ENCODE measurements at places on chromosomes 3 and 15.

DNA sequence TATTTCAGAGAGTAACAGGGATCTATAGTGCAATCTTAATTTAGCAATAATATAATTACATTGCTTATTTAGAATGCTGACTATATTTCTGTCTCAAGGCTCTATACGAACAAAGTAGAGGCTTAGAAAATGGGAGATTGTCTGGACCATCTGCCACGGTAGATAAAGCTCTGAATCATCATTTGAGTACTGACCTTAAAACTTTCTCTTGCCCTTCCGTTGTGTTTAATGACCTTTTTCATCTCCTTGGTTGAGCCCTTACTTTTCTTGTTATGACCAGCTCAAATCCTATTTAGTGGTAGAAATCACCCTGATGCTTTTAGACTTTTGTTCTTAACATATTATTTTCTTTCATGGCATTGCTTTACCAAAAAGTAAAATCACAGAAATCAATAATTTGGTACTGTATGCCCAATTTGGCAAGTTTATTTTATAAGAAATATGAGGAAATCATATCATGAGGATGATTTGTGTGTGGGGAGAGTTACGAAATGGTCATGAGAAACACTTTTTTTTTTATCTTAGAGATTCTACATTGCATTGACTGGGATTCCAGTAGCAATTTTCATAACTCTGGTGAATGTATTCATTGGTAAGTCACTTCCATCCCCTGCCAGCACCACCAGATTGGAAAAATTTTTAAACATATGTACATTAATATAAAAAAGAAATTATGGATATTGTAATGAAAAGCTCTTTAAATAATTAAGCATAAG, 11.0 kb downstream of the NDUFB5 start:
- DNase-seq: peak; percentile 58

GRCh38 chr3:56154297-56154696, 314.0 kb downstream of the ERC2 start:
- peak; percentile 79 for DNase-seq

DNA sequence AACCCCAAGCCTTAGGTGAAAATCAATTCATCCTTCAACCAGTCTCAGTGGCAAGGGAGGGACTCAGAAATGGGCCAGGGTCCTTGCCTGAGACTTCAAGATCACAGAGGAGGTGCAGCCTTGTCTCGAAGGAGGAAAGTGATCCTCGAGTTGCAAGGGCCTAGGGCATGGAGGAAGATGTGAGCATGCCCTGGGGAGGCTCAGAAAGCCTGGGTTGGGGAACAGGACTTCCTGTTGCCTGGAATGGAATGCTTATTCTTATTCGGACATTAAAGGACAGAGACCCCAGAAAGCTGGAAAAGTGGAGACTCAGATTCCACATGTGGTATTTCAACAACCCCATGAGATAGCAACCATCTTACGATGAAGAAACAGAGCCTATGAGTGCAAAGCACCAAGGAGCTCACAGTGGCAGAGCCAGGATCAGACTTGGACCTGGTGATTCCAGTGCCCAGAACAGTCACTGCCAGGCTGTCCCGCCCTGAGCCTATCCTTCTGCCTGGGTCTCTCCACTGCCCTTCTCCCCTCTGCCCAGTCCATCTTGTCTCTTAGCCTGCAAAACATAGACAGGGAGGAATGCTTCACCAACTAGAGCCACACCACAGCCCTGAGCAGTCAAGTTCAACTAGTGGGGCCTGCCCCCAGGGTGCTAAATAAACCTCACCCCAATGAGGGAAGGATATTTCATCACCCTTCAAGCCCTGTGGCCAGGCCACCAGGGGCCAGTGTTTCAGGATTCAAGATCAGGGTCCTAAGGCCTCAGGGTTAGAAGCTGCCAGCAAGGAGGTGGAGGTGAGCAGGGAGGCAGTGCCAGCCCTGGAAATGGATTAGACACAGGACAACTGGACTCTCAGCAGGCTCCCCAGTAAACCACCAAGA, 21.9 kb downstream of the DAPK2 start:
- no peak for DNase-seq

GRCh38 chr15:68843425-68844311, 23.0 kb upstream of the ANP32A start:
- no peak for DNase-seq

DNA sequence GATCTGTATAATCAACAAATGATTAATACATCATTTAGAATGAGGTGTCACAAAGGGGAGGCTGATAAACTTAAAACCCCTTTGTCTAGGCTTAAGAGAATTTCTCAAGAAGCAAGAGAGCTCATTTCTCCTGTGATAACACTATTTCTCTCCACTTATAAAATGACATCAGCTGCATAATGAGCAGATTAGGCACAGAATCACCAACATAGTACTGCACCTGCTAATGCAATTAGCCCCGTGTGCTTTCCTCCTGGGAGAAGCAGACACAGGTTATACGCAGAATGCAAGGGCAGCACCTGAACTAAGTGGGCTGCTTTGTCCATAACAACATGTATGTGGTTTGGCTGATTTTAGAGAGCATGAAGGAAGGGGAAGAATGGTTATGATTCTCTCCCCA, 515.3 kb upstream of the CFAP20DC start:
- DNase-seq: no peak

- DNase-seq: peak; percentile 55
These were observed 9.2 kb downstream of the FAM162A start for GRCh38 chr3:122392868-122393844.

DNA sequence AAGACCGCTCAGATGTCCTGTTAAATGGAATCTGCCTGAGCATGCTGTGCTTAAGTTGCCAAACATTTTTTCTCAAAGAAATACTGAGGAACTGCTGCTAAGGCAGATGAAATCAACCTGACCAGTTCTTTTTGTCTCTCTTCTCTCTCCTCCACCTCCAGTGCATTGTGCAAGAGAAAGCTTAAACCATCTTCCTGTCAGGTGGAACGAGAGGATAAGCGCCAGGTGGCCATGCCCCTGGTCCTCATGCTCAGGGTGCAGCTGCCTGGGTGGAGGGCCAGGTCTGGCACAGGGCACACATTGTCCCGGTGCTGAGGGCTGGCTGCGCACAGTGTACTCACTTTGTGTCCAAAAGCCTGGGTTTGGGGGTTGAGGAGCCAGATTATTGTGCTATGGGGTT, 176.2 kb upstream of the TP63 start:
- no peak for DNase-seq

DNA sequence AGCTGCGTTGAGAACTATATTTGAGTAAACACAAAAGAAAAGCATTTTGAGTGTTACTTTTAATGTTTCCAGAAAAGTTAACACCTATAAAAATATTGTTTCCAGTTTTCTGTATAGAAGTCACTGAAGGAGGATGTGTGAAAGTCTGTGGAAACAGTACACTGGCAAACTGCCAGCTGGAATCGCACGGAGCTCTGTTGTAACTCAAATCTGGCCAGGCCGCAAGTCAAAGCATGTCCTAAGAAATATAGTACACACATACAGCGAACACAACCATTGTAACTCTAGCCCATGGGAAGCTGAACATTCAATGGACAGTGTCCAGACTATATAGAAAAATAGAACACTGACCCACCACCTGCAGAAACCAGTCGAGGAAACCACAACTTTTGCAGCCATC, 657.2 kb downstream of the FHIT start:
- DNase-seq: no peak

GRCh38 chr3:52819936-52820335, 10.5 kb downstream of the ITIH4 start:
- DNase-seq: no peak

DNA sequence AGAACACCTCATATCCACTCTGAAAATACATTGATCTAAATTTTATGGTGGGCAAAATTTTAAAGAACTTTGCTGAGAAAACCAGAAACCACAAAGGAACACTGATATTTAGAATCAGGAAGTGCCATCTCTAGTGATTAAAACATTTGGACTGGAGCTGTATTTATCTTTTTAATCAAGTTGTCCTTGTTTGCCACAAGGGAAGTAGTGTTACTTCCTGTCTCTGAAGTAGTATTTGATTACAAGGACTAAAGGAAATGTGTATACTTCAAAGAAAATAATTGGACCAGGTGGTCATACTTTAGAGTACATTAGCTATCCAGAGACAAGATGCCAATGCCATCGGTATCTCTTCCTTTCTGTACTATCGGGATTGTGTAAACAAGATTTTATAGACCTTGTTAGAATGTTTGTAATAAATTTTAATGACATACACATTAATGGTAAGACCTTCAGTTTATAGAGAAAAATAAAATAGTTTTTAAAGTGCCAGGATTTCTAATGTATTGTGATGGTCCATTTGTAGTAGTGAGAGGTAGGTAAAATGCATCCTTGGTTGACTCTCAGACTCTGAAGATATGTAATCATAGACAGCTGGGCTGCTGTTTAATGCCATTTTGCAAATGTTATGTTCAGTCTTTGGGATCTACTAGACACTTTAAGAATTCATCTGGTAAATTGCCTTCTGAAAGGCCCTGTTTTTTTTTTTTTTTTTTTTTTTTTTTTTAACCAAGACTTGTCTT, 131.9 kb downstream of the B3GALNT1 start:
- no peak for DNase-seq

GRCh38 chr3:69882560-69882959, 117.0 kb upstream of the SAMMSON start:
- DNase-seq: no peak

GRCh38 chr3:46713898-46714552, 3.6 kb downstream of the PRSS50 start:
- DNase-seq: no peak

- peak; percentile 87 for DNase-seq
These were observed 412.9 kb downstream of the TIGIT start for GRCh38 chr3:114706591-114707232.

DNA sequence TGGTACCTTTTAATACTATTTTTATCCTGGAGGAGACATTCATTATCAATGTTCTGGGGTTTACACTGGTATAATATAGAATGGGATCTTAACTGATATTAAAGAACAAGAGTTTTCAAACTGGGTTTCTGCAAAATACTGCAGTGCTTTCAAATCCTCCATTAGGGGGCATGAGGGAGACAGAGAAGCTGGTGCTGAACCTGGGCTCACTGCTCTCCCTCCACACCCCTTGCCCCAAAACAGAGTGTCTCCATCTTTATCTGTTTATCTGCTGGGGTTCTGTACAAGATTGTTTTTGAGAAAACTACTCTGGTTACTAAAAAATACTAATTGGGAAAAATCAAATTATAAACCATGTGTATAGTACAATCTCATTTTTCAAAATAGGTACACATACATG, 41.7 kb downstream of the CADPS start:
- DNase-seq: peak; percentile 2

GRCh38 chr3:130853581-130853980, 40.3 kb upstream of the ATP2C1 start:
- no peak for DNase-seq

DNA sequence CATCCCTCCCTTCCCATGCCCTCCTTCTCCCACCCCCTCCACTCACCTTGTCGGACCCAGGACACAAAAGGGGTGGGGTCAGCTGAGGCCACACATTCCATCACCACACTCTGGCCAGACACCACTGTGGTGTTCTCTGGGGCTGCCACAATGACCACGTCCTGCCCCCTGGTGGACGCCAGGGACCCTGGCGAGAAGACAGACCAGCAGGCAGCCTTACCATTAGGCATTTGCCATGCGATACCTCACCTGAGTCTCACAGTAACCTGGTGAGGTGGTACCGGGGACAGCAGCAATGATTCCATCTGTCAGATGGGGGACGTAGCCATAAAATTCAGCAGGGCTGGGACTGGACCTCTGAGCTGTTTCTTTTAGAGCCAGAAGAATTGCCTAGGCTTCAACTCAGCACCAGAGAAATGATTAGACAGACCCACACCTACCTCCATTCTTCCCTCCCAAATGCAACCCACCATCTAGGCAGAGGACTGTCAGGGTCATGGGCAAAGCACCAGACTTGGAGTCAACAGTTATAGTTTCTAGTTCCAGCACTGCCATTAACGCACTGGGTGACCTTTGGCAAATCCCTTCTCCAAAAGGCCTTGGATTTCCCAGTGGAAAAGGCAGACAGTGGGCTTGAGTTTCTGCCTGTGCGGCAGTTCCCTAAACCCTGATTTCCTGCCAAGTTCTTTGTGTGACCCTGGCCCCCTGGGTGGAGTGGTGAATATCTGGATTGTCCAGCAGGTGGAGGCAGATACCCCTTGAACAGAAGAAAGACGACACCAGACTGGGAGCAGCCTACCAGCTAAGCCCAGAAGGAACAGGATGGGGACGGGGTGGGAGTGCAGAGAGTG, 21.8 kb downstream of the IGDCC4 start:
- DNase-seq: peak; percentile 71

DNA sequence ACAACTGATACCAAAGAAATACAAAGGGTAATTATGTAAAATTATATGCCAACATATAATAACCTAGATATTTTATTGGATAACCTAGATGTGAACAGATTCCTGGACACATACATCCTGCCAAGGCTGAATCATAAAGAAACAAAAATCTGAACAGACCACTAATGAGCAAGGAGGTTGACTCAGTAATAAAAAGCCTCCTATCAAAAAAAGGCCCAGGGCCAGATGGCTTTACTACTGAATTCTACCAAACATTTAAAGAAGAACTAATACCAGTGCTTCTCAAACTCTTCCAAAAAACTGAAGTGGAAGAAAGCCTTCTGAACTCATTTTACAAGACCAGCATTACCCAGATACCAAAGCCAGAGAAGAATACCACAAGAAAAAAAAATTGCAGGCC, 32.4 kb downstream of the THBS1 start:
- DNase-seq: peak; percentile 48

DNA sequence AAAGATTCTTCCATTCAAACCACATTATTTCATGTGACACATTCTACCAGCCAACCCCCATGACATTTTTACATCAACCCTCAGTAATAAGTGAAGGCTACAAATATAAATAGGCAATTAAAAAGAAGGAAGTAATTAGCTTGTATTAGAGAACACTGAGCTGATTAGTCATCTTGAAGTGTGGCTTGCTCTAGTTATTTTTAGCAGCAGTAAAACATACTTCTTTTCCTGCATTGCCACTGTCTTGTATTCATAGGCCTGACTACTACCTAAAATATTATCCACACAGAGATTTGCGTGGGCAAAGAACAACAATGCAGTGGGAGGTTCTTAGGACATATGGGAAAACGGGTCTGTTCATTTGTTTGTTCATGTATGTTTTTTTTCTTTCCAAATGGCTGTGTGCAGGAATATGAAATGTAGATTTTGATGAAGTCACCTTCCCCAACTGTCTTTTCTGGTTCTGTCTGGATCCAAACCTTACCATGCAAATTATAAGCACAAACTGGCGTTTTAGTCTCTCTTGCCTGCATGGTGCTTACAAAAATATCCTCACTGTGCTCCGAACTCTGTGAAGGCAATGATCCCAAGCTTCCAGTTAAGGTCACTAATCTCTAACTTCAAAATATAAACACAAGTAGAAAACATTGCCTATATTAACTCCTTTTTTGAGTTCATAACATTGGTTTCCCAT, 31.5 kb upstream of the TM4SF4 start:
- DNase-seq: peak; percentile 78

GRCh38 chr3:55782351-55782750, 295.2 kb upstream of the WNT5A start:
- DNase-seq: no peak

All from LHCN-M2 (cell line).